Stimulated activated CD8-positive, alpha-beta memory T cell treated with anti-CD3 and anti-CD28 coated beads, Interleukin-7, amount 100 ng/mL, for 48 hours (primary cell): ENCODE measurements at places on chromosomes 7 and 10.

GRCh38 chr7:126720232-126720631 is 532.5 kb downstream of the GRM8 start:
- DNase-seq, result no peak

- no peak for DNase-seq
Observed at GRCh38 chr7:156590212-156590611, 50.4 kb upstream of the RNF32 start.

DNA sequence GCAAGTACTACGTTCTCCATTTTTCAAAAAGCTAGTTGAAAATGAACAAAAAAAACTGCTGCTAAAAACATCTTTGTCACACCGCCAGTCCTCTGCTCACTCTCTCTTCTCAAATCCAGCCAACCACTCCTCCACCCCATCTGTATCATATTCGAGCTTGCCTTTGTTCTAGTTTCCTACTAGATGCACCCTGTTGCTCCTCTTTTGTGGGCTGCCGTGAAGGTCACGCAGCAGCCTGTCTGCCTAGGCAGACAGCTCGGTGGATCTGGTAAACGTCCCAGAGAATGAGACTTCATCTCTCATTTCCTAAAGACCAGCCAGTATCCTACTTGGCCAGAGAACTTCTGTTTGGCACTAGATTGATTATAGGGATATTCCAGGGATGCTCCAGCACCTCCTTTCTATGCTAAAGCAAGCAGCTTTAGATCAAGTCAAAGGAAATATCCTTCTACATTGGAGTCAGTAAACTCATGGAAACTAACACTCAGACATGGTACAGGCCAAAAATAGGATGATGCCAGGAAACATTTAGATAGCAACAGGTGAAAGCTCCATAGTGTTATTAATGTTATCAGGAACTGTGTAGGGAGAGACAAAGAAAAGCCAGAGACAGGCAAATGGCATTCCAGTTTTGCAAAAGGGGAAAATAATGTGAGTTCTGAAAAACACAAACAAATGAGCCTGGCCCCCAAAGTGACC is 8.7 kb upstream of the PLXNA4 start:
- DNase-seq, result no peak

DNA sequence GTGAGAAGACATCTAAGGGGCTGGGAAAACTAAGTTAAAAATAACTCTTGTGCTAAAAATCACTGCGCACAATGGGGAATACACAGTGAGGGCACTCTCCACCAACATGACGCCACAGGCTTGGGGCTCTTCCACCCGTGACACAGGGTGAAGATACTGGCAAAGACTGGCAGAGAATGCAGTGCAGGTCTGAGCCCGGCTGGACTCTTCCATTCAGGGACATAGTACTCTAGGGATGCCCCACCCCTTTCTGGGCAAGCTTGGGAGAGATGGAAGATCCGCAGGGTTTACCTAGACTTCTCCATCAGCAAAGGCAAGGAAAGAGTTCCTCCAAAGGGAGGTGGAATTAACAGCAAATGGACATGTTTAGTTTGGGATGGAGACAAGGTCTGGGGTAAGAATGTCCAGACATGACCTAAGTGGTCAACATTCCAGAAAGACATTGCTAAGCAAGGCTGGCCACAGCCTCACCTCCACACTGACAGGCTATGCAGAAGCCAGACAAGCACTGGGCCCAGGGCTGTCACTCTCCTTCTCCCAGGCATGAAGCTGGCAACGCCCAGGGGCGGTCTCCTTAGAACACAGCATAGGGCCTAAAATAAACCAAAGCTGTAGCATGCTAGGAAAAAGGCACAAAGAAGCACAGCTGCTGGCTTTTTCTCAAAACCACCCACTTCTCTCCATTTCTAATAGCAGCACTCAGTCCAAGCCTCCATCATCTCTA is 28.1 kb downstream of the XPNPEP1 start:
- DNase-seq, result no peak

DNA sequence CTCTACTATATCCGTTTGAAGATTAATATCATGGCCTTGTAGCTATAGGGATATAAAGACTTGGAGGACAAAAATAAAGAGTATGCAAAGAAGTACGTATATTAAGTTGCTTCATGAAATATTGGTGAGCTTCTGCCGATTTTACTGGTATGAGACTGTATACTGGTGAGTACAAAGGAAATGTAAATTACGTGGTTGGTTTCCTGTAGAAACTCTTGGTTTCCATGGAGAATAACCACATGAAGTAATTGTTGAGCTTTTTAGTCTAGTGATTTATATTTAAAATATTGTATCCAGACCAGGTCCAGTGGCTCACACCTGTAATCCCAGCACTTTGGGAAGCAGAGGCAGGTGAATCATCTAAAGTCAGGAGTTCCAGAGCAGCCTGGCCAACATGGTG is 32.2 kb upstream of the GLI3 start:
- DNase-seq, result no peak

- DNase-seq, result no peak
Observed at GRCh38 chr7:82317257-82317721, 126.3 kb downstream of the CACNA2D1 start.

DNA sequence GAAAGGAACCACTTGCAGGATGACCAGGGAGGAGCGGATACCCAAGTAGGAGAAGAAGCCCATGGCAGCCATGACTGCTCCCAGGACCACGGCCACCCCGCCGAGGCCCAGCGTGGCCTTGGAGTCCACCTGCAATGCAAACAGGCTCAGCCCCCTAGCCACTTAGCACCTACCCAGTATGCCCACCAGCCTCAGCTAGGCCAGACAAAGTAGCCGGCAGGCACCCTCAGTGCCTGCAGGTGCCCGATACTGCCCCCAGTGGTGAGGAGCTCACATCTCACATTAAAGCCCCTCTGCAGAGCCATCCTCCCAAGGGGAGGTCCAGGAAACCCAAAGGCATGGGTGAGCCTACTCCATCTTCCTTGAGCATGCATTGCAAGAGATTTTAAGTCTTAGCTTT is 6.6 kb downstream of the NPC1L1 start:
- peak; percentile 24 for DNase-seq

DNA sequence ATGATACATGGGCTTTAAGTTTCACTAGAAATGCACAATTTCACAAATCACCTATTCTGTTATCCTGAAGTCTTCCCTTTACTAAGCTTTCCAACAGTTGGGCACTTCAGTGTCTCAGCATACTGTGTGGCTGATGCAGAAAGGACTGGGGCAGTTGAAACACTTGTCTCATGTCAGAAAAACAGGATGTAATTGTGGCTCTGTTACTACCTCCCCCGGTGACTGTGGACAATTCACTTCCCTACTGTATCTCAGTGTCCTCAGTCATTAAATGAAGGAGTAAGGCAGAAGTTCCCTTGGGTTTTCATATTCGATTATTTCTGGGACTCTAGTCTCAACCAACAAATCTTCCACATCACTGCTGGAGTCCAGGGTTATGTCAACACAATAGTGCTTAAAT is 17.9 kb downstream of the ANKRD22 start:
- DNase-seq, result no peak

DNA sequence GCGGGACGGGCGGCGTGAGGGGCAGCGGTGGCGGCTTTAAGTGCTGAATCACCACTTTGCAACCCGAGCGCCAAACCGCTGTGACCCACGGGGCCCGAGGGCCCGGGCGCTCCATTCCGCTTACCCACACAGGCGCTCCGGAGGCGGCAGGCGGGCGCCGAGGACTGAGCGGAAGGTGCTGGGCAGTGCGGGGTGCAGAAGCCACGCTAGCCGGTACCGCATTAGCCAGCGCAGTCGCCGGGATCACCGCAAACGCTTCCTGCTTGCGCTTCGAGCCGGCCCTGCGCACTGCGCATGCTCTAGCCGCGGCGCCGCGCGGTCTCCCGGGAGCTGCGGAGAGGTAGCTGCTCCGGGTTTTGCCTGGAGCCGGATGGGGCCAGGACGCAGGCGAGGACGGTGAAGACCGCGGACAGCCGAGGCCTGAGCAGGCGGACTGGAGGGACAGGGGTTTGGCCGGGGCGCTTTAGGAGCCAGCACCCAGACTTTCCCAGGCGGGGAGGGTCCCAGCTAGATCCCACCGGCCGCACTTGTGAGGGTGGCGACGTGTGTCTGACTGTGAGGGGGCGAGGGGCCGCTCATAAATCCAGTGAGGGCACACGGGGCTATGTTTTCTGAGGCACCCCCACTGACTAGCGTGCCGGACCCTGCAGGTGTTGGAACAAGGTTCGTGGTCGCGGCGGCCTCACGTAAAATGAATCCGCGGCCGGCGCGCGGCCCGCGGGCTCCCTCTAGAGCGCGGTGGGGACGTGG is at the start of gene IDE:
Gene IDE, minus strand, starts transcription at position 296 of the 750 bp plus-strand sequence. Its CDS starts 74 bp downstream, at position 222.
- DNase-seq, result peak; percentile 71

- no peak for DNase-seq
Observed at GRCh38 chr10:77715088-77715487, 77.5 kb upstream of the KCNMA1 start.

GRCh38 chr10:85124603-85125051 is 796.2 kb downstream of the CCSER2 start:
- no peak for DNase-seq

DNA sequence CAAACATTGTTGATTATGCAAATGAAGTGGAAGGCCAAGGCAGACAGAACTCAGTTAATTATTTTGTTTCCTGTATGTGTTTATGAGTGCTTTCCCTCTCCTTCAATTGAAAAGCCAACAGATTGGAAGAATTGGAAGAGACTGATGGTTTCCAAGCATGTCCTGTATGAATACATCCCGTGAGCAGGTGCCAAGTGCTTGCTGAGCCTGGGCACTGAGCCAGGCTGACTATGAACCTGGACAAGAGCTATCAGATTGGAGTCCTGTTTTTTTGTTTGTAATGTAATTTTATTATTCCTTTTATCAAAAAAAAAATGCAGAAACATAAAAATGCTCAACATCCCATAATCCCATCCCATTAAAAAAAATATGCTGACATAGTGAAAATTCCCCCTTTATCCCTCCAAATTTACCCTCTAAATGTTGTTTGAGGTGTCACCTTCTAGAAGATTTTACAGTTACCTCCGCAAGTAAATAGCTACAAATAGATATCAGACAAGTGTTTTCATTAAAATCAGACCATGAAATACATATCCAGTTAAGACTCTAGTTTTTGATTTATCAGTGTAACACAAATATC is 449.5 kb downstream of the GRID1 start:
- DNase-seq, result no peak

- DNase-seq, result no peak
Observed at GRCh38 chr7:100432621-100433275, 3.1 kb downstream of the MEPCE start.

GRCh38 chr7:139603896-139604295 is 80.4 kb downstream of the CLEC2L start:
- no peak for DNase-seq

GRCh38 chr7:156001496-156002260 is 189.4 kb upstream of the SHH start:
- DNase-seq, result no peak

- no peak for DNase-seq
Observed at GRCh38 chr10:71821909-71822763, 28.9 kb downstream of the PSAP start.

DNA sequence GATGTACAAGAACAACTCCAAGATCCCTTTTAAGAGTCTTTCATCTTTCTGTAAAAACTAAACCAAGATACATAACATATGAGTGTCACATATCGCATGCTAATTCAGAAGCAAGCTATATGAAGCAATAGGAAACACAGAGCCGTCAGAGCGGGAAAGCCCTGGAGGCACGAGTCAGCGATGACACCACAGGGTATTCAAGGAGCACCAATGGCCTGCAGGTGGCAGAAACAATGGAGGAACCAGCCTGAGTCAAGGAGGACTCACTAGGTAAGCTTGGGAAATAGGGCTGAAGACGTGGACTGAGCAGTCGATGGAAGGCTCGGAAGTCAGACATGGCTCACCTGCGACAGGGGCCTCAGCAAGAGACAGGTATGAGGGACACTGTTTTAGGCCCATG is 214.4 kb downstream of the FAM107B start:
- DNase-seq, result peak; percentile 75

DNA sequence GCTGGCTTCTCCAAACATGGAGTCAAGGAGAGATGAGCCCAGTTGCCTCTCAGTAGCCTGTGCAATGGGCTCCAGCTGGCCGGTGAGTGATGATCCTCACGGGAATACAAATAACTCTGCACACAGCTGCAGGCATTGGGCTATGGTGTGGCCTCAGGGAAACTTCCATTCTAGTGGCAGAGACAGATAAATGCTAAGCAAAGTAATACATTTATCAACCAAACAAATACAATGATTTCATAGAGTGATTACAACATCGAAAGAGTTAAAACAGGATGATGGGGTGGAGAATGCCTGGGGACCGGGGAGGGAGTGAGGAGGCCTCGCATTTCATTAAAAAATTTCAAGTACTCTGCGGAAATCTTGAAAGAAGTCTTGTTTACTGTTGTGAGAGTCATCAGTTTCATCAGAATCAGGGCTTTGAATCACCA is 15.0 kb upstream of the AKR1B1 start:
- DNase-seq, result no peak

DNA sequence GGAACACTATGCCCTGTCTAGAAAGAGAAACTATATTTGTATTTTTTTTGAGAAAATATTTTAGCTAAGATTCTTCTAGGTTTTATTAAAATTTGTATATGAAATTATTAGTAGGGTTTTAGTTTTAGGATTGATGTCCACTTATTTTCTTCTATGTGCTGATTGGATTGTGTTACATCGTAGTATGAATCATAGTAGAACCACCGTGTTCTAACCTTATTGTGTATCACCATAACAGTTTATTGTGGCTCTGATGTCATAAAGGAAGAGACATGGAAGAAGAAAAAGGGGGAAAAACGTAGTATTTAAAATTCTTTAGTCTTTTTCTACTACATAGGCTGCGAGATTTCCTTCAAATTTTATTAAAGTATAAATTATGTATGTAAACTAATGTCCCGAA is 1.9 kb downstream of the AGBL3 start:
- DNase-seq, result no peak

DNA sequence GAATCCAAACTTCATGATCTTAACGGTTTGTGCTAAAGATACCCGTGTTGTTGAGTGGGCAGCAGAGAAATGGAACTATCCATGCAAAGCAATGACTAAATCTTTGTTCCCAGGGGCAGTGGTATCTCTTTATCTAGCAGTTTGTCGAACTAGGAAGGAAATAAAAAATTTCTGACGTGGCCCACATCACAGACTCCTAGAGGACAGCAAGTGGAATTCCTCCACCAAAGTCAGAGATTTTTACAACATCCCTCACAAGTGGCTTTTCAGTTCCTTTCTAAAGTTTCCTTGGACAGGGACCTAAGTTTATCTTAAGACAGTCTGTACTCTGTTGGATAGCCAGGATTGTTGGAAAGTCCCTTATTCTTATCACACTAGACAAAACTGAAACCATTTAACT is 136.0 kb downstream of the RAPGEF5 start:
- no peak for DNase-seq

- no peak for DNase-seq
Observed at GRCh38 chr7:135282561-135283254, 49.1 kb downstream of the STRA8 start.

- no peak for DNase-seq
Observed at GRCh38 chr7:33423646-33424020, 294.3 kb downstream of the BBS9 start.

DNA sequence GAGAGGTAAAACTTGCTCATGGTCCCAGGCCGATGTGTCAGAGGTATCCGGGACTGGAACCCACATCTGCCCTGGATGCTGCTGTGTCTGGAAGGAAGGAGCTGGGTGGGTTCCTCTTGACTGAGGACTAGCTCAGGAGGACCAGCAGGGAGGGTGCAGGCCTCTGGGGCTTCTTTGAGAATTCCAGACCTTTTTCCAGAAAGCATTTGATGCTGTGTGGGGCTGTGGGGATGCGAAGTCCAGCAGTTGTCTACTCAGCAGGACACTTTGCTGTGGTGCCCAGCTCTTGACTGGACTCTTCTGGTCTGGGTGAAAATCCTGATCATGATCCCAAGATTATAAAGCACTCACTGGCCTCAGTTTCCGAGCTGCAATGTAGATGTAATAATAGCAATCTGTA is 1.7 kb downstream of the RAMP3 start:
- DNase-seq, result no peak
